ENCODE measurements at places on chromosomes 6 and 20.

DNA sequence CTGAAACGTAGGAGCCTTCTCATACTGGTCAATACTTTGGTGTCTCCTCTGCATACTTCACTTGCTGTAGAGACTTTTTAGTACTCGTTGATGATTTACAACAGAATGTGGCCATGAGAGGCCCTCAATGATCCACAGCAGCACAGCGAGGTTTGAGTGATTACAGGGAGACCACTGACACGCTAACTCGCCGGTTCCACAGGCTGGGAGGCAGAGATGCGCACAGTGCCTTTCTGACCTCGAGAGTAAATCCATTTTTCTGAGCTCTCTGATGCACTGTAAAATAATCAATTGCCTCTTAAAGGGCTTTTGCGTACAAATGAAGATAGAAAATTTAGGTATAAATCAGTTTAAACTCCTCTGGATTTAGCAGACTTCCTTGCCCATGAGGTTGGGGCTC lies 56.2 kb upstream of the TBC1D7 start:
- no peak for DNase-seq
- no peaks in the 10 kb centered on the region for H3K36me3 ChIP-seq
- no peaks in the 10 kb centered on the region for H3K27me3 ChIP-seq
- H3K4me1 ChIP-seq, result peaks cover 4% of the 10 kb centered on the region
- no peak overlapping the region for H3K27ac ChIP-seq

- H3K27me3 ChIP-seq, result peaks cover 7% of the 10 kb centered on the region
- H3K36me3 ChIP-seq, result no peaks in the 10 kb centered on the region
- DNase-seq, result no peak
- no peak overlapping the region for H3K4me3 ChIP-seq
- peaks cover 14% of the 10 kb centered on the region for H3K4me1 ChIP-seq
- no peak overlapping the region for H3K27ac ChIP-seq
Measured at GRCh38 chr6:16803294-16804200, 42.3 kb upstream of the ATXN1 start.

- DNase-seq, result no peak
- no peak overlapping the region for H3K27ac ChIP-seq
- H3K36me3 ChIP-seq, result no peaks in the 10 kb centered on the region
- H3K27me3 ChIP-seq, result no peaks in the 10 kb centered on the region
Measured at GRCh38 chr6:55818482-55818881, 56.9 kb downstream of the BMP5 start.

- DNase-seq, result no peak
- H3K4me1 ChIP-seq, result no peaks in the 10 kb centered on the region
- peaks cover 3% of the 10 kb centered on the region for H3K27me3 ChIP-seq
- no peaks in the 10 kb centered on the region for H3K36me3 ChIP-seq
- no peak overlapping the region for H3K4me3 ChIP-seq
Measured at GRCh38 chr20:48594533-48594932, 233.3 kb downstream of the PREX1 start.

DNA sequence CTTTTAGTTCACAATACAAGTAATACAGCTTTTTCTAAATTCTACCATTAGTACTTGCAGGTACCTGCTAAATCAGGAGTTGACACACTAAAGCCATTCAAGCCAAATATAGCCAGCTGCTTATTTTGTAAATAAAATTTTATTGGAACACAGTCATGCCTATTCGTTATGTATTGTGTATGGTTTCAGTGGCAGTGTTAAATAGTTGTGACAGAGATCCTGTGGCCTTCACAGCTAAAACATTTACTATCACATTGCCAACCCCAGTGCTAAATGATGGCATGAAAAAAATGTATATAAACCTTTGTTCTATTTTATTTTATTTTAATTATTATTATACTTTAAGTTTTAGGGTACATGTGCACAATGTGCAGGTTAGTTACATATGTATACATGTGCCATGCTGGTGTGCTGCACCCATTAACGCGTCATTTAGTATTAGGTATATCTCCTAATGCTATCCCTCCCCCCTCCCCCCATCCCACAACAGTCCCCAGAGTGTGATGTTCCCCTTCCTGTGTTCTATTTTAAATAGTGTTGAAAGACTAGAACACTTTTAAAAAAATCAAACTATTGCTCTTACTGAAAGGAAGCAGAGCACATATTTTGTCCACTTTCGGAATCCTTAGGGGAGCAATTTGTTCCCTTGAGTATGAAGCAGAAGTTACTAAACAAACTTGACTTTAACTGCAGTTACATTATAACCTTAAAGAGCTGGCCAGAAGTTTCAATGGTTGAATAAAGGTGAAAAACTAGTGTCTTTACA lies 115.7 kb downstream of the PRIM2 start:
- no peak for DNase-seq
- H3K4me1 ChIP-seq, result peaks cover 2% of the 10 kb centered on the region
- H3K27me3 ChIP-seq, result no peaks in the 10 kb centered on the region
- no peak overlapping the region for H3K27ac ChIP-seq
- H3K4me3 ChIP-seq, result no peak overlapping the region

GRCh38 chr6:135504734-135505133 lies 7.2 kb upstream of the AHI1 start:
- no peak overlapping the region for H3K4me3 ChIP-seq
- no peaks in the 10 kb centered on the region for H3K27me3 ChIP-seq
- H3K36me3 ChIP-seq, result no peaks in the 10 kb centered on the region
- peaks cover 2% of the 10 kb centered on the region for H3K4me1 ChIP-seq
- DNase-seq, result no peak
- H3K27ac ChIP-seq, result no peak overlapping the region

Measured in neuronal stem cell (in vitro differentiated cells).